ENCODE measurements at places on chromosomes 11 and 22. TPM values are rescaled to one million over a fixed set of nuclear protein-coding genes. Genes with fewer than 3 reads are reported as not detected.

Gene C22orf23
- not detected for polyA plus RNA-seq

Gene SNX32
- polyA plus RNA-seq = 1.5 TPM

Gene LRRC51
- polyA plus RNA-seq = 4.2 TPM

Gene NLRP10
- not detected for polyA plus RNA-seq

DNA sequence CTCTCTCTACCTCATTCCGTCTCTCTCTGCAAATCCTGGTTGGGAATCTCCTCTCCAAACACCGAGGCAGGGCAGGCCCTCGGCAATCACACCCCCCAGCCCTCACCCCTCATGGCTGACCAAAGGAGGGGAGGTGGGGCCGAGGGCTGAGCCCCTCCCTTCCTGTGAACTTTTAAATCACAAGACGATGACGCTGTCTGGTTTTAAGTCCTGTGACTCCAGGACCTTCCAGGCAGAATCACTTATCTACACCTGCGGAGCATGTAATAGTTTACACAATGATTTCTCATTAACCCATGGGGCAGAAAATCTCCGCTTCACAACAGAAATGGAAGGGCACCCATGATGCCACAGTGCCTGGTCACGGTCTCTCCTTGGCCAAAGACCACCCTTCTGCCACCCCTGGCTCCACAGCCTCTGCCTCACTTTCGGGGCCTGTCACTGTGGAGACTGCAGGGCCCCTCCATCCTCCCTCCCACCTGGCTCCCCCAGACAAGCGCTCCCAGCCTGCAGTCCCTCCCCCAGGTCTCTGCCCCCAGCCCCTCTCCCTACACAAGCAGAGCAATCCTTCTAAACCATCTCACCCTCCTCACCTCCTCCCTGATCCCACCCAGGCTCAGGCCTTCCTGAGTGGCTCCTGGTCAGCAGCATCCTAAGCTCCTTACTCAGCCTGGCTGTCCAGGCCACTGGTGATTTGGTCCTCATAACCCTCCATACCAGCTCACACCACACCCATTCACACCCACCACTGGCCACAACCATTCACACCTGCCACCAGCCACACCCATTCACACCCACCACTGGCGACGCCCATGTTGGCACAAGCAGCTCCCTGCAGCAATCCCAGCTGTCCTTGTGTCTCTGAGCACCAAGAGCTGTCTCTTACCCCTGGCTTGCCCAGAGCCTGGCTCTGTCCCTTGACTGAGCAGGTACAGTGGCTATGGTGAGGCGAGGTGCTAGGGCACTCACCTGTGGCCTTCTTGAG is 30.7 kb upstream of the ARFGAP3 start:
- peaks cover 30% of the 10 kb centered on the region for H3K36me3 ChIP-seq
- no peak for DNase-seq
- no peak overlapping the region for H3K4me3 ChIP-seq
- no peak overlapping the region for H3K27ac ChIP-seq

- H3K27me3 ChIP-seq = no peaks in the 10 kb centered on the region
- peaks cover 18% of the 10 kb centered on the region for H3K4me1 ChIP-seq
- no peak overlapping the region for H3K4me3 ChIP-seq
- H3K36me3 ChIP-seq = 0 out of 2 replicates have a peak, but pooled peaks cover 3% of the 10 kb centered on the region
- peak; percentile 97 for DNase-seq
Observed at GRCh38 chr11:30342736-30343166, 19.8 kb downstream of the ARL14EP start.

DNA sequence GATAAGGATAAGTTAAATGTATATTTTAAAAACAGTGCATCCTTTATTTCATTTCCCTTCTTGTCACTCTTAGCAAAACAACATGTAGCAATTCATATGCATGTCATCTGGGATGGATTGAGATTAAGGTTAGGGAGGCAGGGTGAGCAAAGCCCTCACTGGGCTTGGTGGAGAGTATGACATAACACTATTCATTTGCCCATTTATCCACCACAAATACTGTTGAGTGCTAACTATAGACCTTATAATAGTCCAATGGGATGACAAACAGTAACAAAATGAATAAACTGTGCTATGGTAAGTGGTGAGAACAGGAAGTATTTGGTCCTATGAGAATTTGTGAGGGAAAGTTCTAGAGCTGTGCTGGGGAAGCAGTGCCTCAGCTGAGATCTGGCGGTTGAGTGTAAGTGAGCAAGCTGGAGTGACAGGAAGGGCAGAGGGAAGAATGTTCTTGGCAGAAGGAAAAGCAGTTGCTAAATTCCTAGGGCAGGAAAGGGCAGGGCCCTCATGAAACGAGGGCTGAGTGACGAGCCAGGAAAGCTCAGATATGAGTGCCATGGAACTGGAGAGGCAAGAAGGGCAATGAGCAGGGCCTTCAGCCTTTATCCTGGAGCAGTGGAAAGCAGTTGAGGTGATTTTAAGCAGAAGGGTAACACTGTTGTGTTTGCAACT is 6.7 kb downstream of the HSD17B12 start:
- H3K27ac ChIP-seq = no peak overlapping the region
- no peaks in the 10 kb centered on the region for H3K36me3 ChIP-seq
- H3K4me1 ChIP-seq = peaks cover 9% of the 10 kb centered on the region
- no peak for DNase-seq

DNA sequence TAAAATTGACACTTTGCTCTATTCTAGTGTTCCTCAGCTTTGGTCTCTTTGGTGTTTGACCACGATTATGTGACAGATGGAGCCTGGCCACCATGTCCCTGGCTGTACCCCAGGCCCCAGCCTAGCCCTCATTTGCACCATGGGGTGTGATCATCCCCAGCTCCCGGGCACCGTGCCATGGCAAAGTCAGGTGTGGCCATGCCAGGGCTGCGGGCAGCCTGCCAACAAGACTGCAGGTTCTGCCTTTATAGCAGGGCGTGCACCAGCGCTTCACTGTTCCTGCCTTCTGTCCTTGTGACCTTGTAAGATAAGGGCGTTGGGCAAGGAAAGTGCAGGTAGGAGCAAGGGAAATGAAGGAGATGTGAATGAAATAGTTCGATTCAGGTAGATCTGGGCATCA is 22.4 kb upstream of the APOBEC3A start:
- DNase-seq = no peak
- no peaks in the 10 kb centered on the region for H3K4me1 ChIP-seq
- no peak overlapping the region for H3K4me3 ChIP-seq

GRCh38 chr11:72203163-72203562 is 11.2 kb downstream of the FOLR1 start:
- H3K27ac ChIP-seq = no peak overlapping the region
- H3K4me3 ChIP-seq = no peak overlapping the region
- no peaks in the 10 kb centered on the region for H3K36me3 ChIP-seq
- no peaks in the 10 kb centered on the region for H3K27me3 ChIP-seq
- peaks cover 2% of the 10 kb centered on the region for H3K4me1 ChIP-seq
- no peak for DNase-seq

Measured in GM12878 (cell line).